Dermis microvascular lymphatic vessel endothelial cell (primary cell): ENCODE measurements at places on chromosomes 7 and 10.
A peak's percentile ranks its signal among the peaks of the same experiment; 100 is the strongest.

DNA sequence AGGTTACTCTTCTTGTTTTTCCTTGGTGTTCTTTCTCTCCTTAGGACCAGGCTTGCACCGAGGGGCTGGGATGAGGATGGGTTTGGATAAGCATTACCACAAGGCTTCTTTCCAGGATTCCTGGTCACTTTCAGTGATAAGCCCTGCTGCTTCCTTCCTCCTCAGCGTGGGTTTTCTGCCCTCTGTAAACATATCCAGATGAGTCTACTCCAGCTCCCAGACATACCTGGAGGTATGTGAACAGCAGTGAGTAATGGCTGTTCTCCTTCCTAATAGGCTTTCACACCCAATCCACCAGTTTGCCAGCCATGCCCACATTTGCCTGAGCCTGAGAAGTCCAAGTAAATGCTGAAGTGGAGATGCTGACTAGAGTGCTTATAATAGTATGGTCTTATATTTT lies 229.8 kb upstream of the YAE1 start:
- no peak for DNase-seq

GRCh38 chr10:49353895-49354566 lies 41.9 kb downstream of the DRGX start:
- no peak for DNase-seq

DNA sequence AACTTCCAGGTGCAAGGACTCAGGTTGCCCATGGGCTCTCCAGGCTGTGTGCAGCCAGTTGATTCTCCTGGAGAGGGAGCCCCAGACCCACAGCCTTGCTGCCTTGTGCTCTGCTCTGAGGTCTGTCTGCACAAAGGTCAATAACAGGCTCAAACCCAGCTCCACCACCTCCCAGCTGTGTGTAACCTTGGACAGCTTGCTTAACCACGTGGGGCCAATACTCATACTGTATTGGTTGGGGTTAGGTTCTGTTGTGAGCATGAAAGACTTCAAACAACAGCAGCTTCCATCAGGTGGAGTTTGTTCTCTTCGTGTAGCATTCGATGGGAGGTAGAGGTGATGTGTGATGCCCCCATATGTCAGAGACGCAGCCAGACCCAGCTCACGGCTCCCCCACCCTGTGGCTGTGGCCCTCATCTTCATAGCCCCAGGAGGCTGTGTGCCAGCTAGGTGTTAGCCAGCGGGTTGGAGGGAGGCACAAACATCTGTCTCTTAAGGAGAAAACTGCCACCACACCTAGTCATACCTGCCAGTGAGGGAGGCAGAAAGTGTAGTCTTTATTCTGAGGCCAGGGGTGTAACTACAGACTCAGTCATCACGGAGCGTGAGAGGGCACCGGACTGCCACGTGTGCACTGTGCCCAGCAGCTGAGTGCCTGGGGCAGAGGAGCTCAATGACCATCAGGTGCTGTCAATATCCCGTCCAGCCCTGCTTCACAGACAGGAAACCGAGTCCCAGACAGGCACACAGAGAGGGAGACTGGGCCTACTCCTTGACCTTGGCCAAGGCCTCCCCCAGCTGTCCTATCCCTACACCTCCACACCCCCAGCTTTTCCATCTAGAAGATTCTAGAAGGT lies 8.1 kb upstream of the POLD2 start:
- no peak for DNase-seq

DNA sequence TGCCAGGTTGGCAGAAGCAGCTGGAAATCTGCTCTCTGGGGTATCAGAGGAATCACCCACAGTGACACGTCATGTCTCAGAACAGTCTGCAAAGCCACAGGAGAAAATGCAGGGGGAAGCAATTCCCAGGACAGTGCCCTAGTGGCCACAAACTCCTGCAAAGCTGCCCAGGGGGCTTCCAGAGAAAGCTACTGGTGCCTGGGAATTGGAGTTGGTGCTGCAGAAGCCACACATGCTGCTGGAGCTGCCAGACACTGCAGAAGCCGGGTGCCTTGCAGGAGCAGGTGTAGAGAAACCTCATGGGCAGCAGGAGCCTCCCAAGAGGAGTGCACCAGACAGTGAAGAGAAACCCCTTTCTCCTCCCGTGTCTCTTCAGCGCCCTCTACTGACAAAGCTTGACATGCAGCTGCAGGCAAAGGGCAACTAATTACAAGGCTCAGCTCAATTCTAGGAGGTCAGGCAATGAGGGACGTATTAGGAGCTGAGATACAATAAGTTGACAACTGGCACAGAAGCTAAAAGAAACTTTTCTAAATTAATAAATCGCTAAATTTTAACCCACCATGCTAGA lies 30.2 kb upstream of the NUB1 start:
- no peak for DNase-seq

GRCh38 chr10:33055625-33056024 lies 97.6 kb upstream of the ITGB1 start:
- no peak for DNase-seq

DNA sequence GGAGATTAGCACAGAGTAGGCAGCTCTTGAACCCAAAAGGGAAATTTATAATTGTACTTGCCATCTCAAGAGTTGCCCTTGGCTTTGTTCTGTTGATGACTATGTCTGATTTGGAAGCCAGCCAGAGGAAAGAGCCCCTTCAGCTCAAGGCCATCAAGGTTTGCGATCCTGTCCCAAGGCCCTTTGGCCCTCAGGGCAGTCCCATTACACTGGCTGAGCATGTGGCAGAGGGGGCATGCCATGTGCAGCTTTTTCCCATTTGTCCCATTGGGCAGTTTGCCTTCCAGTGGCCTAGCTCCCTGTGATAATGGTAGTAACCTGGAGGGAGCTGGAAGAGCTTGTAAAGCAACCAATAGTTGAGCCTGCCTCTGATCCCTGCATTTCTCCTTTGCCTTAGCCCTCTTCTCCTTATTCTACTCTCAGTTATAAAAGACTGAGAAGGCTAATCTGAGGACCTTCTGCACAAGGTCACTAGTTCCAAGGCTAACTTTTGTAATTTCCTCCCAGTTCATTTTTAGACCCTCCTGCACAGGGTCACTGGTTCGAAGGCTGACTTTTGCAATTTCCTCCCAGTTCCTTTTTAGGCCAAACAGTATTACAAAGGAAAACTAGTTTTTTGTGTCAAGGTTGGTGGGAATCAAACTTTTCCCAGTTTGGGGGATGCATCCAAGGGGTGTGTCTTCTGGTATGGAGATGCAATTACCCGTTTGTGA lies 31.0 kb upstream of the ARHGAP12 start:
- no peak for DNase-seq

- no peak for DNase-seq
These were observed 1562.0 kb downstream of the REEP3 start for GRCh38 chr10:65083222-65083621.

DNA sequence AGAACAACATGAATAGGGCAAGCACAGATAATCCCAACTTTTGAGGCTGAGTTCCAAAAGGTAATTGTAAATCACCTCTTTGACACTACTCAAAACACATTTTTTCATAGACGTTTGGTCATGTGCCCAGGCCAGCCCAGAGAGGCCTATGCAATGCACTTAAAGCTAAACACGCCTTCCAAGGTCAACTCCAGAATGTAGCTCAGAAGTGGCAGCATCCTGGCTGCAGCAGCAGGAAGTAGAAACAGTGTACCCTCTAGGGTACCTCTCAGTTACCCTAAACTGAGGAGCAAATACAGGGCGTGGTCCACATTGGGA lies 58.7 kb downstream of the OSBPL3 start:
- peak; percentile 83 for DNase-seq

DNA sequence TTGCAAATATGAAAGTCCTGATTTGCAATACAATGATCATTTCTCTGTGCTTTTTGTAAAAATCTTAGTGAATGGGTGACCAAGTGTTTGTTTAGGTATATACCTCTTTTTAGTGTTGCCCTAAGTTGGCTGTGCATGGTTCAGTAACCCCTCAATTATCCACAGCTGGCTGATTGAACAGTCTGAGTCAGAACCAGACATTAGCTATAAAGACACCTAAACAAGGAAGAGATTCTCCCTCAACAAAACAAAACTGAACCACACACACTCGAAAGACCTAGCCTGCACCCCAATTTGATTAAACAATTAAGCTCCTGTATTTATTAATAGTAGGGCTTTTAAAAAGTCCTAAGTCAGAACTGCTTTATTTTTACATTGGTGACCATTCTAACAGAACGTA lies 2.8 kb downstream of the RSBN1L start:
- DNase-seq, result no peak

DNA sequence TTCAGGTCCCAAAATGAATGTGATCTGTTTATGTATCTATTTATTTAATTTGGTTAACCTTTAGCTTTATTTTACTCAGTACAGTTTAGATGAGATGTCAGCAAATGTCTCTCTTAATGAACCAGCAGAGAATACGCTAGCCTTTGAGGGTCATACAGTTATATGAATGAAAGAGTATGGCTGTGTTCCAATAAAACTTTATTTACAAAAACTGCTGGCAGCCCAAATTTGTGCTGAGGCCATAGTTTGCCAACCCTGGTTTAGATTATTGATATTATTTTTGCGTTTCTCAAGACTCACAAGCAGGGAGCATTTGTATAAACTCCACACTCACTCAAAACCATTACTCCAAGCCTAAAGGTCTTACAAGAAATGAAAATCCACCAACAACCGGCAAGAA lies 323.4 kb upstream of the NRP1 start:
- no peak for DNase-seq
